Ascending aorta (tissue), 2 donors: ENCODE measurements at places on chromosomes 2 and 18. TPM values are rescaled to one million over a fixed set of nuclear protein-coding genes. Genes with fewer than 3 reads are reported as not detected.
A peak's percentile ranks its signal among the peaks of the same experiment; 100 is the strongest.

DNA sequence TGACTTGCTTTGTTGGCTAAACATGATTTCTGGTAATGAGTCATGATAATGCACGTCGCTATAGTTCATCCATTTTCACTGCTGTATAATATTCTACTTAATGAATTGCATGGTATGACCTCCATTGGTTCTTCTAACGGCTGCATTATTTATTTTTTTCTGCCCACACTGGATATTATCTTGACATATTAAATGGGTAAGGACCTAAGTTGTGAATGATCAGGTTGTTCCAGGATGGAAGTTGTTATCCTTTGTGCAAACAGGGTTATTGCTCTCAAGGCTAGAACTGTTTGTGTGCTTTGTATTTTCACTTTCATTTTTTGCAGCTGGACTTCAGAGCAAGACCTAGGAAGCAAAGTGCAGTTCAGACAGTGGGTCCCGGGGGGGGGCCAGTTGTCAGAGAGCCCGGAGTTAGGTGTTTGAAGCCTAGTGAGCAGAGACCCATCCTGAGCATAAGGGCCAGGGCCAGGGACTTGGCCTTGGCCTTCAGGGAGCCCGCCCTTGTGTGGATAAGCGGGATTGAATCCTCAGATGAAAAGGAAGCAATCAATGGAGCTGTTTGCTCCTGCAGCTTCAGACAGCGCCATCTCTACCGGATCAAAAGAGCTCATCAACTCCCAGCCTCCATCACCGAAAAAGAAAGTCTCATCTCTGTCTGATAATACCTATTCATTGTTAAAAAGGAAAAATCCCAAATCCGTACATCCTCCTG, 48.2 kb downstream of the AGAP1 start:
- no peak overlapping the region for H3K27ac ChIP-seq
- no peaks in the 10 kb centered on the region for H3K27me3 ChIP-seq
- H3K4me3 ChIP-seq = no peak overlapping the region

DNA sequence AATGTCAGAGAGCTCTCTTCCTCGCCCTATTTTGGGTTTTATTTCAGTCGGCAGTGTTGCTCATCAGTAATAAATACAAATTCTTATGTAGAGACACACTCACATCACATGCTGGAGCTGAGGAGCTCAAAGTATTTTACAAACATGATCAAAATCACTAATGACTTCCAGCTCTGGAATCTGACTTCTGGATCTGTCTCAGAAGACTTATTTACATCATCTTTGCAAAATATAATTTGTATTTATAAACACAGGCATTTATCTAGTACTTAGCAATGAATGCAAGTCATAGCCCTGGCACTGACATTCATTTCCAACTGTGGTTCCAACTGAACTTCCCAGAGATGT, 327.1 kb downstream of the NCKAP5 start:
- H3K4me3 ChIP-seq = no peak overlapping the region
- no peaks in the 10 kb centered on the region for H3K27me3 ChIP-seq
- no peak overlapping the region for H3K27ac ChIP-seq
- H3K36me3 ChIP-seq = no peaks in the 10 kb centered on the region
- DNase-seq = no peak
- no peaks in the 10 kb centered on the region for H3K4me1 ChIP-seq

DNA sequence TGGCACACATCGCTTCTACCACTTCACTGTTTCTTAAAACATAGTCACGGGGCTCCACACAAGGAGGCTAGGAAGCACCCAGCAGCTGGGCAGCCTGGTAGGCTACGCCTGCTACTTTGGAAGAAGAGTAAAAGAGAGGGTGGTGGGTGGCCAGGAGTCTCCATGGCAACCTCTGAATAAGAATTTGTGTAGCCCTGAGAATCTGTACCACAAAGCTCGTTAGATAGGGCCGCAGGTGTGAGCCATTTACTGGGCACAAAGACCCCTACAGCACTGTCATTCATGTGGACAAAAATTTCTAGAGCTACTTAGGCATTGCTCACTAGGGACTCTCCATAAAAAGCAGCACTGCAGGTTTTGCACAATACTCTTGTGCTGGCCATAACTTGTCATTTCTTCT, 166.4 kb upstream of the MSH6 start:
- no peak overlapping the region for H3K27ac ChIP-seq
- no peaks in the 10 kb centered on the region for H3K4me1 ChIP-seq
- no peak for DNase-seq
- H3K27me3 ChIP-seq = no peaks in the 10 kb centered on the region
- no peaks in the 10 kb centered on the region for H3K36me3 ChIP-seq

- H3K36me3 ChIP-seq = no peaks in the 10 kb centered on the region
- no peak overlapping the region for H3K27ac ChIP-seq
- H3K4me1 ChIP-seq = no peaks in the 10 kb centered on the region
- H3K4me3 ChIP-seq = no peak overlapping the region
These were observed 122.4 kb downstream of the PTGR3 start for GRCh38 chr18:75086494-75087034.

GRCh38 chr18:24157855-24158254, 19.0 kb downstream of the CABYR start:
- no peaks in the 10 kb centered on the region for H3K27me3 ChIP-seq
- peaks cover 31% of the 10 kb centered on the region for H3K36me3 ChIP-seq
- no peak for DNase-seq
- H3K4me1 ChIP-seq = no peaks in the 10 kb centered on the region

DNA sequence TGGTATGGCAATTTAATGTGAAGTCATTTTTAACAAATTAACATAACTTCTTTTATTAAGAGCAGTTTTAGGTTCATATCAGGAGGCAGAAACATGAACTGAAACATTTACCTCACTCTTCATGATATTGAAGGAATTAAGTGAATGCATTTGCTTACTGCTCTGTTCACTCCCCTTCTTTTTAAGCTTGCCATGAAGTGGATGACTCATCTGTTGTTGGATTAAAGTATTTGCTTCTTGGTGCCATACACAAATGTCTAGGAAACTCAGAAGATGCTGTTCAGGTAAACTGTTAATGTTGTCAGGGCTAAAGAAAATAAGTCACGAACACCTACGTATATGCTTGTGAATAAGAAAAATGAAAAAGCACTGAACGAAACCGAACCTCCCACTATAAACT, 10.2 kb upstream of the CABYR start:
- no peaks in the 10 kb centered on the region for H3K27me3 ChIP-seq
- no peak for DNase-seq
- no peaks in the 10 kb centered on the region for H3K36me3 ChIP-seq
- H3K27ac ChIP-seq = no peak overlapping the region

GRCh38 chr18:48996901-48997463, 46.2 kb upstream of the SMAD7 start:
- no peaks in the 10 kb centered on the region for H3K27me3 ChIP-seq
- H3K36me3 ChIP-seq = no peaks in the 10 kb centered on the region
- no peak overlapping the region for H3K4me3 ChIP-seq
- H3K27ac ChIP-seq = peak overlapping the region; percentile 88
- H3K4me1 ChIP-seq = peaks cover 16% of the 10 kb centered on the region

Gene LRP1B
- total RNA-seq = not detected
